ENCODE measurements at places on chromosomes 7 and 10.

DNA sequence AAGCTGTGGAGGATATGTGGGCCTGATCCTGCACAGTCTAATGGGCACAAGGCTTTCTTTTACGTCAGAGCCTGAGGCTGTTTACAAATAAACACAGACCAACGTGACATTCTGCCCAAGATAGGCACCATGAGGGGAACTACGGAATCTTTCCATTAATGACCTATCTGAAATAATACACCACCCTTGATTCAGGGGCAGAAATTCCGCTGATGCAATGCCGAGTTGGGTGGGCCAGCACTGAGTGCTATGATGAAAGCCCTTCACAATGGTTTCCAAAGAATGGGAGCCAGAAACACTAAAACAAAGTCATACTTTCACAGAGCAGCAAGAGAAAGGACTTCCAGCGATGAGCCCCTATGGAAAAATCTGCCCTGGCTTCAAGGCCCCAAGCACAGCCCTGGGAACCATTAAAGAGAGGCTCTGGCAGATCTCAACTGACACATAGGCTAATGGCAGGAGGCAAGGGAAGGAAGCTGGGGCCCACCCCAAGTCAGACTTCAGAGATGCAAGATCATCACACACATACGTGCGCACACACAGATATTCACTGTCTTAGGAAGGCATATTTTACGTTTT is 72.2 kb upstream of the DLX6 start:
- no peak for DNase-seq

DNA sequence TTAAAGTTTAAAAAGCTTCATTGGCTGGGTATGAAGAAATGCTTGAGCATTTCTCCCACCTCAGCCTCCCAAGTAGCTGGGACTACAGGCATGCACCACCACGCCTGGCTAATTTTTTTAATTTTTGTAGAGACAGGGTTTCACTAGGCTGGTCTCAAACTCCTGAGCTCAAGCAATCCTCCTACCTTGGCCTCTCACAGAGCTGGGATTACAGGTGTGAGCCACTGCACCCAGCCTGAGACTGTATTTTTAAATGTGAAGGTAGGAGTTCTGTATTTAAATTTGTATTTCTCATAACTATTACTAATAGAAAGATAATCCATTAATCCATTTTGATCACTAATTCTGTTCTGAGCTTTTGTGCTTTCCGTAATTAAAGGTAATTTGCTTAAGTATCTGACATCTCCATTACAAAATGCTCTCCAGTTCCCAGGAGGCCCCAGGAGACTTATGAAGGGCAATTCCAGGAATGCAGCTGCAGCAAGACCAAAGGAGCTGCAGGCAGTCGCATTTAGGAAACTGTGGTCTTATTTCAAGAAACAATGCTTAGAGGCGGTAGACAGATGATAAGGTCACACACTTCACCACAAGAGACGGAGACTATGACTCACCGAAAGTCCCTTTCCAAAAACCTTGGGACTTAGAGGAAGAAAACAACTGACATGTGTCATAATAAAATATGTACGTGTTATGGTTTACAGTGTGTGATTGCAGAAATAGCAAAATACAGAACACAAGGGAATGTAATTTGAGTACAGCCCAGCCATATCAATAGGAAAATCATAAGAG is 23.3 kb downstream of the YAE1 start:
- DNase-seq: peak; percentile 76

DNA sequence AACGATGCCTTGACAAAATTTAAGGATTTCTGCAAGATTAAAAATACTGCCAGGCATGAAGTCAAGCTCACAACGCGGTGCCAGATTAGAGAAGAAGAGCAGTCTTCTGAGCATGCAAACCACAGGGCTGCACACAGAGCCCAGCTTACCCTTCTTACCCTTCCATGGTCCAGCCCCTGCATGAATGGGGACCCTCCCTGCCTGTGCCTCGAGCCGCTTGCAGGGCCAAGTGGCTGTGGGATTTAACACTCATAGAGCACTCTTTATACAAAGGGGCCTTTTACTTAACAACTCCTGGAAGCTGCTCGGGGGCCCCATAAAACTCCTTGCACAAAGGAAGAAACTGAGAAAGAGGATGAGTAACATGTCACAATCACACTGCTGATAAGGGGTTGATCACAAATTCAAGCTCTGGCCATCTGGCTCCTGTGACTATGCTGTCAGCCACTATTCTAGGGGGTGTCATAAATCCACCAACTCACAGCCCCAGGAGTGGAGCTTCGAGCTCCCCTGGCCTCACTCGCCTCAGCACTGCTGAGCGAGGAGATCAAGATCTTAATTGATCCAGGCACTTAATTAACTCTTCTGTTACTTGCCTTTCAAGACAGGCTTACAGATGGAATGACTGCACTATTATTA is 514.8 kb downstream of the TNS3 start:
- DNase-seq: no peak

DNA sequence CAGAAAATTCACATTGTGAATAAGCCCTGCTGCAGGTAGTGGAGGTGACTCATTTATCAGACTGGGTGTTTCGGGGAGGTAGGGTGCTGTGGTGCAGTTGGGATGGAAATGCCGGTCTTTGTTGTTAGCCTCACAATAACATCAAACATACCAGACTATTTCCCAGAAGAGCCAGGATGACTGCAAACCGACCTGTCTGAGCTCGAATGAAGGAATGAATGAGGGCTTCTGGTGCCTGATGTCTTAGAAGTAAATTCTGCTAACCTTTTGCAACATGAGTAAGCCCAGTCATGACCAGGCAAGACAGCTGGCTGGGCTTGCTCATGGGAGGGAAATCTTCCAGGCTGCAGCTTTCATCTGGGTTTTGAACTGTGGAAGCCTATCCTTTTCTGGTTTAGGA is 2.4 kb upstream of the VDAC2 start:
- no peak for DNase-seq

DNA sequence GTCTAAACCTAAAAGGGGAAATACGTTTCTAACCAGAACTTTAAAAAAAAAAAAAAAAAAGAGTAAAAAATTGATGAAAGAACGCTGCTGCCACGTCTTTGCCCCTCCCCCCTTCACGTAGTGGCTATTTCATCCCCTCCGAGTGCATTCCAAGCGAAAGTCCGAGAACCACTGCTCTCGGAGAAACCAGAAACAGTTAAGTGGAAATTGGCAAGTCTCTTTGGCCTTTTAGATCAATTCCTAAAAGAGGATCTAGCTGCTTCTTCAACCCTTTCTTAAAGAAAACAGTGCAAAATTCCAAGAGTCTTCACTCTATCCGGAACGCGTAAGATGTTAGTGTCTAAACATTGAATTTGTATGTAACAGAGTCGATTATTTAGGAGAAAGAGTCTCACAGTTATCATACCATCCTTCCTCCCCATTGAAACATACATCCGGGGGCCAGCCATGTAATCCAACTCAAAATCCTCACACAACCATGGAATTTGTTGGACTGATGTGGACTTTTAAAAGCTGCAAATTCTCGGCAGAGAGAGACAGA is 1.1 kb downstream of the P4HA1 start:
- DNase-seq: no peak
